ENCODE measurements at places on chromosomes 3 and 15.

DNA sequence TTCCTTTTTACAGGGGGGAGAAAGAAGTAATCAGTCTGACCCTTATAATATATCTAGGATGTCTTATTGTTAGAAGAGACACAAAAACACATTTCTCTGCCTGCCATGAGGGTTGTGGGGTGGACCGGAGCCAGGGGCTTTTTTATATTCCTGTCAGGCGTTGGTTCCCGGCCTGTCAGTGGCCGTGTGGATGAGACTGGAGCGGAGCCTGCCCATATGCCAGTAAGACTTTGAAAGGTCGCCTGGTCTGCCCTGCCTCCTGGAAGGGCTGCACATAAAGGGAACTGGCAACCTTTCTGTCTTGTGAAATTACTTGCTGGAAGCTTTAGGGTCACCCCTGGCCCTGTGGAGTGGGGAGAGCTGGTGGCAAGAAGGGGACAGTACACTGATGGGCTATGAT is 34.7 kb downstream of the MAP3K13 start:
- DNase-seq: no peak

- no peak for DNase-seq
Observed at GRCh38 chr3:156587760-156588069, 32.8 kb upstream of the SSR3 start.

- DNase-seq: no peak
Observed at GRCh38 chr15:85489773-85490493, 109.5 kb downstream of the AKAP13 start.

DNA sequence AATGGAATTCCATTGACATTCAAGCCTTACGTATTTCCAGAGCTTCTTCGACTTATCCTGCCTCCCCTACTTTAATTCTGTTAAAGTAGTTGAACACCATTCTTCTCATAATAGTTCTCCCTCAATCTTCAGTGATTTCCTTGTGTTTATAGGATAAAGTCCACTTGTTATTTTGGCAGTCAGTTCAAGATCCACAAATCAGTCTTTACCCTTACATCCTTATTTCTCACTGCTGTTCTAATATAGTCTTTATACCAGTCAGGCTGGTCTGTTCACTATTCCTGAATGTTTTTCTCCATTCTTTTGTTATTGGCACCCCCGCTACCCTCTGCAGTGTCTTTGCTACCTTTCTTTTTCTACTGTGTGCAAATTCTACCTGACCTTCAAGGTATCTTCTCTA is 29.7 kb downstream of the ATP6V1A start:
- DNase-seq: no peak

GRCh38 chr15:48695088-48695826 is 49.7 kb upstream of the FBN1 start:
- DNase-seq: no peak

- DNase-seq: no peak
Observed at GRCh38 chr3:28250999-28251398, 9.6 kb downstream of the CMC1 start.

- DNase-seq: no peak
Observed at GRCh38 chr3:57582474-57583168, 14.5 kb downstream of the ARF4 start.

DNA sequence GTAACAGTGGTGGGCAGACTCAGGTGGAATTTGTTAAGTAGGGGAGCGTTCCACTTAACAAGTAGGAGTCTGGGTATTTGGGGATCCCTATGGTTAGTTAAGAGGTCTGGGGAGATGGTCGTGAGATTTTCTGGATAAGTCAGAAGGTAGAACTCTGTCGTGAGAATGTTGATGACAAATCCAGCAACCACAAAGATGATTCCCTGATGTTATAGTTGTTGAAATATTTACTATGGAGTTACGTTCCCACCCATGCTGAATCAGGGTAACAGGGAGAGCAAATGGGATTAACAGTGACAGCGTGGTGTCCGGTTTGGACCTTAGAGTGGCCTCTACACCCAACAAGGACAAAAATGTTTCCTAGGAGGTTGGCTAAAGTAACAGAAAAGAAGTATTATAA is 110.8 kb downstream of the MFSD1 start:
- DNase-seq: no peak

DNA sequence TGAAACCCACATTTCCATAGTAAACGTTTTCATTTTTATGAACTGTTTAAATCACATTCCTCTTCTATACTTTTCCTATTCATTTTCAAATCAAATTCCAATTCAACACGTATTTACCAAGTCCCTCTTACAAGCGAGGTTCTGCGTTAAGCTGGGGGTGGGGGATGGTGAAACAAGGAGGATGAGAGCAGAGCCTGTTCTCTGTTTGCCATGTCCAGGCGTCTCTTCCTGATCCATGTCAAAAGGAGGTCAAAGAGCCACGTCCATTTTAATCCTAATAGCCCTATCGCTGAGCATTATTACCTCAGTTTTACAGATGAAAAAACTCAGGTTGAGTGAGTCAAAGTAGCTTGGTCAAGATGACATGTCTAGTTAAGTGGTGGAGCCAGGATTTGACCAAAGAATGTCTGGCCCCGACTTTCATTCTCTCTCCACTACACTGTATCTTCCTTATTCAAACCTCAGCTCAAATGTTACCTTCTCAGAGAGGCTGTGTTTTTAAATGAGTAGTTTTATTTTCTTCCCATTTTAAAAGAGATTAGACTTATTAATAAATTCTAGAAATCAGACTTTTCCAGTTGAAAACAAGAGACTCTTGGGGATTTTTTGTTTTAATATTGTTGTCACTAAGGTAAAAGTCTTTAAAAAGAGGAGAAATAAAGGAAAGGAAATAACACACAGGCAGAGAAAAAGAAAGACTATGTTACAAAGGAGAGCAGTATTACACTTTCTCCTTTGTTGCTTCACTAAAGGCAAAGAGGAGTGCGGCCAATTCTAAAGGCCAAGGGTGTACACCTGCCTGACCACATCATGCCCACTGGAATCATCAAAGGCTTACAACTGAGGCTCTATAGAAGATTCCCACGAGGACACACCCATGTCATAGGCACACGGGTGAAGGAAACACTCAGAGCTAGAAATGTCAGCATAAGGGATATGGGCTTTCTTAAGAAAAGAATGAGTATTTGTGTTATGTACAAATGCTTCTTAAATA is 42.4 kb downstream of the MYO5A start:
- DNase-seq: no peak

All from T-helper 2 cell (primary cell).